ENCODE measurements at places on chromosomes 7 and 10.
A peak's percentile ranks its signal among the peaks of the same experiment; 100 is the strongest.

- no peak for DNase-seq
Measured at GRCh38 chr10:120861178-120861855, 10.2 kb downstream of the WDR11 start.

DNA sequence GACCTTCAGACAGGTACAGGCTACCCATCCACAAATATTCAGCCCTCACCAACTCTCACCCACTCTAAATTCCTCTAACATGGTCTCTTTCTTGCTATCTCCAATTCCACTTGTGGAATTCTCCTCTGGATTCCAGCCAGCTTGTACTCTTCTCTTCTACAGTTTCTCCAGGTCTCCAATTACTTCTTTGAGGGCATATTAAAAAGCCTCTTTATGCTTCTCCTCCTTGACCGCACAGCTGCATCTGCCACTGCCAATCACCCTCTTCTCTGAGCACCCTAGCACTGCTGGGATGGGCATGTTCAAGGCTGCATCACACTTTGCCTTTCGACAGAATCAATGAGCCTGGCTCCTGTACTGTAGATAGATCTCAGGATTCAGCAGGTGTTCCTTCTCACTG lies 101.5 kb upstream of the ANKRD1 start:
- no peak for DNase-seq

GRCh38 chr7:155001756-155002410 lies 1.0 kb downstream of the PAXIP1 start:
- peak; percentile 17 for DNase-seq

DNA sequence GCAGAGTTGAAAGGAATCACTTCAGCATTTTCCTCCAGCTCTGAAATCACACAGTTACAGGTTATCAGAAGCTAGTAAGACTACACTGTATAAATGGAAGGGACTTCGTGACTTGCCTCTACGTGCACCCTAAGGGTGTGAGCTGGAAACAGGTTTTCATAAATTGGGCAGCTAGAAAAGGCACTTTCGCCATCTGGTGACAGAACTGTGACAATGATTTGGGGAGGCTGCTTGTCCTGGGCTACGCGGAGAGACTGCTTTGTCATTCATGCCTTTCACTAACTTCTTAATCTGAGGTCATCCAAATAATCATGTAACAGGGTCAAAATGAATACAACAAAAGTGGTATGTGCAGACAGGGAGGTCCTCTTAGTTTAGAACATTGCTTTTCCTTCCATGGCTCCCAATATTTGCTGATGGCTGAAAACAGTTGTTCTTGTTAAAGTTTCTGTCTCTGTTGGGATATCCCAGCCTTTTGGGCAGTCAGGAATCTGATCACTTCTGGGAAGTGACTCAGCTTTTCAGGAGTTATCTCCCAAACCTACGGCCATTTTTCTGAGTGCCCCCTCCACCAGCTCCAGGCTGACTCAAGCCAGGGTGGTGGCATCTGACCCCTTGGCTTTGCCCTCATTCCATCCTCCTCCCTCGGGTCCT lies 17.8 kb downstream of the VWC2 start:
- no peak for DNase-seq

DNA sequence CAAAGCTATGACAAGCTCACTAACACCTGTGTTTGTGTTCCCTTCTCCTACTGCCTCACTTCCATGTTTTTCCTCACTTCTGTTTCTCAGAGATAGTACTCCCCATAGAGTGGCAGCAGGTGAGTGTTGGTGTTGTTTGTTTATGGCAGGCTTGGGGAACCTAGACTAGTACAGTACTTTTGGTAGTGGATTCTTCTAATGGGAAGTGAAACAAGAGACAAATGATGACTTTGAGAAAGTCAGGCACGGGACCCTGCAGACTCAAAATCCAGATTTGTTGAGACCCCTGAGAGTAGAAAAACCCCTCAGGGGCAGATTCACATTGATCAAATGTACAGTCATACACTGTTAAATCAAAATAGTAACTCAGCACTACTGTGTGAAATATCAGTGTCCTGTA lies 6.4 kb upstream of the CFAP69 start:
- no peak for DNase-seq

DNA sequence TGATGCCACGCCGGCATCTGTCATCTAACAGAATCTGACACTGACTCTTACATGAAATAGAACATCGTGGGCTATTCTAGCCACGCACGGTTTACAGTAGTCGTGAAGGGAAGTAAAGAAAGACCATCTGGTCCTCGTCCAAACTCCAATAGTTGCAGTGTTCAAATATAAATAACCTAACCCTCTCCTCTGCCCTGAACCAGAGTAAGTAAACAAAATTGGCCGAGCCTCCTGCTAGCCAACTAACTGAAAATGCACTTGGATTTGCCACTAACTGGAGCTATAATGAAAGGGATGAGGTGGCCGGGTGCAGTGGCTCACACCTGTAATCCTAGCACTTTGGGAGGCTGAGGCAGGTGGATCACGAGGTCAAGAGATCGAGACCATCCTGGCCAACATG lies 29.5 kb upstream of the ZC3HAV1L start:
- no peak for DNase-seq

GRCh38 chr10:86345859-86346798 lies 20.5 kb downstream of the GRID1 start:
- DNase-seq = no peak

GRCh38 chr10:100446130-100446761 lies 16.6 kb upstream of the WNT8B start:
- DNase-seq = no peak

DNA sequence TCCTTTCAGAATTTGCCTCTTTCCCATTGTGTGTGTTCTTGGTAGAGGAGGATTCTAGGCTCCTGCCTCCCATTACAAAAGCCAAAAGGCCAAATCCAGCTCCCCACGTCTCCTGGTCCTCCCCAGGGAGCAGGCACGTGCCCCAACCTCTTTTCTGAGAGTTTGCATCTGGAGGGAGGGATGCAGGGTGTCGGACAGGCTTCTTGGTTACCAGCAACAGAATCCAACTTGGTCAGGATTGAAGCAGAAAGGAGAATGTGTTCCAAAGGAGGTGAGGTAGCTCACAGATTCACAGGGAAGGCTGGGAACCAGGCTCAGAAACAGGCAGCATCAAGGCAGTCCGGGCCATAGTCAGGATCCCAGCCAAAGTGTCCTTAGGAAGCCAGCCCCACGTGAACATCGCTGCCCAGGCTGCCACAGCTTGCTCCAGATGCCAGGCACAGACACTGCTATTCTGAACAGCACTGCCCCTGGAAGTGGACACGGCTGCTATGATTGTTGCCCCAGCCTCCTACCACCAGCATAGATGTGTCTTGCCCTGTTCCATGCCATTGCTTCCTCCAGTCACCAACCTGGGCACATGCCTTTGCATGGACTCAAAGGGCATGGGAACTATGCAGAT lies 264.2 kb upstream of the ZMIZ1 start:
- DNase-seq = no peak

DNA sequence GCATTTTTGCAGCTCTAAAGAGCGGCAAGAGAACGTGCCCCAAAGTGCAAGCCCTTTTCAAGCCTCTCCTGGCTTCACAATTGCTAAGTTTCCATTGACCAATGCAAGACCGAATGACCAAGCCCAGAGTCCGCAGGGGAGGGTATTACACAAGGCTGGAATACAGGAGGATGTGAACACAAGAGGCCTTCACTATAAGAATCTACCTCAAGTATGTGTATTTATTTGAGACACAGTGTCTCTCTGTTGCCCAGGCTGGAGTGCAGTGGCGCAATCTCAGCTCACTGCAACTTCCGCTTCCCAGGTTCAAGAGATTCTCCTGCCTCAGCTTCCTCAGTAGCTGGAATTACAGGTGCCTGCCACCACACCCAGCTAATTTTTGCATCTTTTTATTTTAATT lies 22.2 kb upstream of the TPST1 start:
- DNase-seq = no peak

- peak; percentile 84 for DNase-seq
Measured at GRCh38 chr7:150974468-150975391, 3.4 kb downstream of the KCNH2 start.

DNA sequence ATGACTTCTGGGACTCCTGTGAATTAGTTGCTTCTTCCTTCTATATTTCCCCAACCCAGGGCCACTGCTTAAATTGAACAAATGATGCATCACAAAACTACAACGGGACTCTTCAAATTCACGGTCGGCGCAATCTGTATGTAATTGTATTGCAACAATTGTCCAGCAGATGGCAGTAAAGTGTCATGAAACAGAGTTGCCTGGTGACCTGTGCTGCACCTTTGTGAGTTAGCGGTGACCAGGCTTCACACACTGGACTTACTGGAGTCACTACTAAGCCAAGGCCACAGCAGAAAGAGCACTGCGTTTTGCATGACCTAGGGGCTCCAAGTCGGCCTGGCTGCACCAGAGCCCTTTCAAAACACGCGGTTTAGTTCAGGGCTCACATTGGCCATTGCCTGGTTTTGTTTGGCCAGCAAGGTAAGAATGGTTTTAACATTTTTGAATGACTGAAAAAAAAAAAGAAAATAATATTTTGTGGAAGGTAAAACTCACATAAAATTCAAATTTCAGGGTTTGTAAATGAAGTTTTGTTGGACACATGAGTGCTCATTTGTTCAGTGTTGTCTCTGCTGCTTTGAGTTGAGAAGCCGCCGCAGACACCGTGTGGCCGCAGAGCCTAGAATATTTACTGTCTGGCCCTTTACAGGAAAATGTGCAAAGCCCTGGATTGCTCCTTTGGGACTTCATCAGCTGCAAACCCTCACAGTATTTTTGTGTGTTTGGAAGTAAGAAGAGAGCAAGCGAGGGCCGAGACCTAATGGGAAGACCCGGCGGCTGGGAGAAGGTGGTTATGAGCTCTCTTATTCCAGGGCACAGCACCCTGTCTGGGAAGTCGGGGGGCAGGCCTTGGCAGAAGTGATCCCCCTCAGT lies 23.2 kb upstream of the ZNF32 start:
- DNase-seq = peak; percentile 69

GRCh38 chr7:77887567-77887966 lies 89.0 kb downstream of the PHTF2 start:
- no peak for DNase-seq

- no peak for DNase-seq
Measured at GRCh38 chr10:98418665-98419468, 3.9 kb upstream of the PYROXD2 start.

- DNase-seq = peak; percentile 24
Measured at GRCh38 chr10:3971713-3972112, 186.7 kb upstream of the KLF6 start.

DNA sequence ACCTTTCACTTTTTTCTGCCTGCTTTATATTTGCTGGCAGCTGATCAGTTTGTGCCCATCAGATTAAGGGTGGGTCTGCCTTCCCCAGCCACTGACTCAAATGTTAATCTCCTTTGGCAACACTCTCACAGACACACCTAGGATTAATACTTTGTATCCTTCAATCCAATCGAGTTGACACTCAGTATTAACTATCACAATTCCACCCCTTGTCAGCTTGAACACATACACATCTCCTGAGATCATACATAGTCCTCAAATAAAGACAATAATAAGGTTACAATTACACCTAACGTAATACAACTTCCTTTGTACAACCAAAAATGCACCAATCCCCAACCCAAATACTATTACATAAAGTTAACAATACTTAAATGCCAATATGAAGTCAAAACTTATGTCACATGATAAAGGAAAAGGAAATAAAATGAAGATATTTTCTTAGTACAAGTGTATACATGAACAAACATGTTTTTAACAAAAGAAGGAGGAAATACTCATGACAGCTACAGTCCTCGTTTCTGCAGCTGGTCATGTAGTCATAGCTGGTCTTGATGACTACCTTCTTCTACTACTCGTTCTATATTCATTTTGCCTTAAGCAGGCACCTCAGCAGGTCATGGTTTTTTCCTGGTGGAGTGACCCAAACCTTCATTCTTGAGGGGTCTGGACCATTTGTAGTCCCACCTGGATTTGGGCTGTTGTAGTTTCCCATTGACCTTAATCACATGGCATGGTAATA lies 96.7 kb upstream of the CABCOCO1 start:
- DNase-seq = no peak

- no peak for DNase-seq
Measured at GRCh38 chr7:5314864-5315263, 32.1 kb downstream of the SLC29A4 start.

GRCh38 chr10:122565766-122566206 lies 5.2 kb downstream of the DMBT1 start:
- DNase-seq = peak; percentile 71

DNA sequence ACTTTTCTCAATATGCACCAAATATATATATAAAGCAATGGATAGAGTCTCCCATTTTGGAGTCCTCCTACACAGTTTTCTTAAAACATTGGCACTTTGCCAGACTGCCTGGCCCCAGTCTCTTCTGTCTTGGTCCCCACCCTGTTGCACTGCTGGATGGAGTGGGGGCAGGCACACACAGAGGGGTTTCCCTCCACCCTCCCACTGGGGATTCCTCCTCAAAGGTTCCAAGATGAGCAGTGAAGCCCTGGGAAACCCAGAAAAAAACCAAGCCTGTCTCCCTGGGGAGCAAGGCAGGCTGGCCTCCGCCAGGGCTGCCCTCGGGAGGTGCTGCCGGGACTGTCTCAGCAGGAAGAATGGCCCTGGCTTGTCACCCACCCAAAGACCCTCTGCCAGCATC lies 68.0 kb downstream of the SH3PXD2A start:
- DNase-seq = no peak

GRCh38 chr7:14760730-14761478 lies 141.6 kb downstream of the DGKB start:
- DNase-seq = no peak

GRCh38 chr7:1695800-1696454 lies 25.9 kb downstream of the ELFN1 start:
- DNase-seq = no peak

DNA sequence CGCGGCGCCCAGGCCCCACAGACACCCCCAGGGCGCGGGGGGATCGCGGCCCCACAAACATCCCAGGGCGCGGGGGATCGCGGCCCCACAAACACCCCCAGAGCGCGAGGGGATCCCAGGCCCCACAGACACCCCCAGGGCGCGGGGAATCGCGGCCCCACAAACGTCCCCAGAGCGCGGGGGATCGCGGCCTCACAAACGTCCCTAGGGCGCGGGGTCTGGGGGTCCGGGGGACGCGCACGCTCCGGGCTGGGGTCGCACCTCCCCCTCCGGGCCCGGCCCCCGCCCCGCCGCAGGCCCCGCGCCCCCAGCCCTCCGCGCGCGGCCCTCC lies 382 bp downstream of the DIP2C start:
- DNase-seq = no peak

- no peak for DNase-seq
Measured at GRCh38 chr7:113197274-113197673, 78.9 kb upstream of the SMIM30 start.

- no peak for DNase-seq
Measured at GRCh38 chr10:30821261-30821993, 191.9 kb upstream of the LYZL2 start.

DNA sequence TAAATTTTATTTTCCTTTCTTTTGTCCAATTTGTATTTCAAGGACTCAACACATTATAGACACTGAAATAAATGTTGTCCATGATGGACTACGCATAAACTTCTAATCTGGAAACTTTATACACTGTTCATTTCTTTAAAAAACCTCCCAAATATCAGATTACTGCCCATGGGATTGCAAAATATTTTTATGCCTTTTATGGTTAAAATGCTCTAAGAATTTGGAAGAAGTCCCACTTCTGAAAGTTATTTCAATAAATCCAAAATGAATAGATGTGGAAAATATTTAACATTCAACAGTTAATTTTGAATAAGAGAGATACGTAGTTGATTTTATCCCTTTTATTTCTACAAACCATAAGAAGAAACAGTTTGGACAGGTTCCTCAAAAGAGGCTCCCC lies 46.1 kb downstream of the CABCOCO1 start:
- no peak for DNase-seq

Data from CD4-positive, alpha-beta T cell treated with Interleukin-1 beta for 1 hour (primary cell).